Posterior cingulate gyrus (tissue), 11 donors: ENCODE measurements at places on chromosomes 1 and 21.

DNA sequence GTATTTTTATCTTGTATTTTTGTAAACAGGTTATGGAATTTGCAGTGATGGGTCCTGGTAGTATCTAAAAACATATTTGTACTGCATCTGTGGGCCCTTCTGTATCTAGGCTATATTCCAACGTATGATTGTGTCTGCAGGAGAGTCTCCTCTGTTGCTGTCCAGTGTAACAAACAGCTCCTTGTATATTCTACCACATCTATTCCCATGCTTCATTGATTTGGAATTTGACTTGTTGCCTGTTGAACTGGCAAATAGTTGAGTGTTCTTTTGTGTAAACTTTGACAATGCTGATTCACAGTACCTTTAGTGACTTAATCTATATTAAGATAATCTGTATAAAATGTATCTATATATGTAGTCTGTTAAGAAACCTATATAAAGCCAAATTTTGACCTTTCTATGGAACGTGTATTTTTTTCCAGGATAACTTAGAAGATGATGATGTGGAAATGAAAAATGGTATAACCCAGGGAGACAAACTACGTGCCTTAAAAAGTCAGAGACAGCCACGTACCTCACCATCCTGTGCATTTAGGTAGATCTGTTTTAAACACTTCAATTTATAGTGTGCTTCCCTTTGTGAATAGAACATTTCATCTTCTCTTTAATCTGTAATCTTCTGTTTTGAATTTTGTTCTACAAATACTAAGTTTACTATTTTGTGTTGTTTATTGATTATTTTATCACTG lies 43.4 kb upstream of the GPR88 start:
- no peak for DNase-seq

GRCh38 chr1:76160225-76160624 lies 85.7 kb downstream of the ST6GALNAC3 start:
- no peak for DNase-seq

DNA sequence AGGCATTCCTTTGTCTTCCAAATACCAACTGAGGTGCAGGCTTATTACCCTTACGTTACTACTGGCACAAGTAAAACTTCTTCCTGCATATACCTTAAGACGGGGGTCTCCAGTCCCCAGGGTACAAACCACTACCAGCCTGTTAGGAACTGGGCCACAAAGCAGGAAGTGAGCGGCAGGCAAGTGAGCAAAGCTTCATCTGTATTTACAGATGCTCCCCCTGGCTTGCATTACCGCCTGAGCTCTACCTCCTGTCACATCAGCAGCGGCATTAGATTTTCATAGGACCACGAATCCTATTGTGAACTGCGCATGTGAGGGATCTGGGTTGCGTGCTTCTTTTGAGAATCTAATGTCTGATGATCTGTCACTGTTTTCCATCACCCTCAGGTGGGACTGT lies 113.1 kb downstream of the SLC45A1 start:
- no peak for DNase-seq

- no peak for DNase-seq
These were observed 11.5 kb downstream of the MCL1 start for GRCh38 chr1:150567717-150568593.

DNA sequence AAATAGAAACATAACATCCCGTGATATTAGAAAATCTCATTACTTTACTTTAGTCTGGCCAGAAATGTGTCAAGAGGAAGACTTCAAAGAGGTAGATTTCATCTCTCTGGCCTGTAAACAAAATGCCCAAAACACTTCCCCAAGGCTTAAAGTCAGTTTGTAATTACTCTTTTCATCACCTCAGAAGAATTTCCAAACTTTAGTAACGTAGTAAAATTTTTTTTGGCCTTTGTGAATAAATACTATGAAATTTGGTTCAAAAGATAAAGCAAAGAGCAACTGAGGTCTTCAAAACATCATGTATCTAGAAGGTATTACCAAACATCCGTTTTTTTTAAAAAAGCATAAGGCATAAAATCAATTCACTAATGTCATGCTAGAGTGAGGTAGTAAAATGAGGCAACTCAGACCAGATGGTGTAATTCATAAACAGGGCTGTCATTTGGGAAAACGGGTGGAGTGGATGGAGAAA lies 51.4 kb downstream of the LEPR start:
- DNase-seq = no peak

- DNase-seq = peak; percentile 32
These were observed 24.1 kb upstream of the THRAP3 start for GRCh38 chr1:36199934-36200741.

DNA sequence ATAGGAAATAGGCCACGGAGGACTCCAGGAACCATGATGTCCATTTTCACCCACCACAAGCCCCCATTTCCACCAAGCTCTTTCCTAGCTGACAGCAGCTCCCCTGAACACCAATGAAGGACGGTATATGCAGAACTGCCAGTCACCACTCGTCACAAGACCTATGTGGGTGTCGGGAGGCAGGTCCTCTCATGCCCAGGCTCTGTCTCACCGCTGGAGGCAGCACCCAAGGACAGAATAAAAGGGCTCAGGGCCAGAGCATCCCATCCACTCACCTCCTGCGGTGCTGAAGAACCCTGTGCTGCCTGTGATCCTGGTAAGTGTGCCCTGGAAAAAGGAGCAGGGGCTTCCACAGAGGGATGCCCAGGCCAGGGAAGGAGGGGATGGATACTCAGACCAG lies at the start of gene LCE1F:
TSS of gene LCE1F (plus strand) at position 266 of the 400 bp plus-strand sequence. CDS start 1,232 bp downstream, outside the sequence.
- DNase-seq = no peak

GRCh38 chr1:229768232-229768631 lies 142.2 kb downstream of the URB2 start:
- no peak for DNase-seq

DNA sequence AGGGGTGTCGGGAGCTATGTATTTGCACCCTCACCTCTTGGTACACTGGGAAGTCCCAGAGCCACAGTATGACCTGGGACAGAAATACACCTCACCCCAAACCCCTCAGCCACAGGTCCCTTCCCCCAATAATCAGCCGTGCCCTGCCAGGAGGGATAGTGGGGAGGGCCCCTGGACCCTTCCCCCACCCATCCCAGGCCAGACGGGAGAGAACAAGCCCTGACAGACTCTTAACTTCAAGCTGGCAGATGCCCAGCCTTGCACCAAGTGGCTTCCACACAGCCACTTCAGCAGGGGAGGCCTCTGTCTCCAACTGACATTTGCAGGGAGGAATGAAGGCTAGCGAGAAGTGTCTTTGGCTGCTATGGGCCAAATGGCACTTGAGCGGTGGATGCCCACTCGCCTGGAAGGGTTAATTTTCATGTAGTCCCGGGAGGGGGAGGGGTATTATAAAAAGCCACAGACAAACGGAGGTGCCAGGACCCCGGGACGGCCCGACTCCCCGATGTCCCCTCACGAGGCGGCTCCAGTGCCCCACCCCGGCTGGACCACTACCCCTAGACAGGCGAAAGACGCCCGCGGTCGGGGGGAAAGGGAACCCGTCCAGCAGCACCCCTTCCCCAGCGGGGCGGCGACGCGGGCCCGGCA lies 495 bp downstream of the SYNC start:
- DNase-seq = peak; percentile 76

- DNase-seq = no peak
These were observed 355.8 kb downstream of the GPATCH2 start for GRCh38 chr1:217274927-217275654.

- DNase-seq = no peak
These were observed 6.9 kb upstream of the A3GALT2 start for GRCh38 chr1:33327587-33328325.

DNA sequence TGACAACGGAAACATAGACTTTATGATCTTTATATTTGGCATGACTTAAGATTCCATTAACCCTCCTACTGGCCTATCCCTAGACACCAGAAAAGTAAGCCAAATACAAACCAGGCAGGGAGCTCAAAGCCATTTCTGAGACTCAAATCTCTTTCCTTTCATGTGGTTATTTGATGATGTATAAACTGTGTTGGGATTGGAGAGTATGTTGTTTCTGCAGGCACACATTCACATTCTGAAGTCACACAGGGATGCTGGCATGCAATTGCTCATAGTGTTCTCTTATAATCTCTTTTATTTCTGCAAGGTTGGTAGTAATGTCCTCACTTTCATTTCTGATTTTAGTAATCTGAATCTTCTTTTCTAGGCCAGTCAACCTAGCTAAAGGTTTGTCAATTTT lies 5.8 kb downstream of the ZMYND12 start:
- no peak for DNase-seq

- DNase-seq = no peak
These were observed 60.5 kb downstream of the USP24 start for GRCh38 chr1:55154616-55155015.

DNA sequence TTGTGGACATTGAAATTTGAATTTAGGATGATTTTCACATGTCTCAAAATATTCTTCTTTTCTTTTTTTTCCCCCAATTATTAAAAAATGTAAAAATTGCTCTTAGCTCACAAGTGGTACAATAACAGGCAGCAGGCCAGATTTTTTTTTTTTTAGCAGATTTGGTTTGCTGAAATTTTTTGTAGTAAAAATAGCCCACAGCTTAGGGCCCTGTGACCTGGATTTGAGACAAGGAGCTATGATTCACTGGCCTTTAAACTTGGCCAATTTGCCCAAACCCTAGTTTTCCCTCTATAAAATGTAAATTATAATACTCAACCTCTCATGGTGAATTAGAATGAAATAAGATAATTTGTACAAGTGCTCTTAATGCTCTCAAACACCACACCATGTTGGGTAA lies 253.8 kb downstream of the DYRK1A start:
- no peak for DNase-seq

GRCh38 chr1:46152016-46152415 lies 19.6 kb upstream of the PIK3R3 start:
- DNase-seq = no peak

DNA sequence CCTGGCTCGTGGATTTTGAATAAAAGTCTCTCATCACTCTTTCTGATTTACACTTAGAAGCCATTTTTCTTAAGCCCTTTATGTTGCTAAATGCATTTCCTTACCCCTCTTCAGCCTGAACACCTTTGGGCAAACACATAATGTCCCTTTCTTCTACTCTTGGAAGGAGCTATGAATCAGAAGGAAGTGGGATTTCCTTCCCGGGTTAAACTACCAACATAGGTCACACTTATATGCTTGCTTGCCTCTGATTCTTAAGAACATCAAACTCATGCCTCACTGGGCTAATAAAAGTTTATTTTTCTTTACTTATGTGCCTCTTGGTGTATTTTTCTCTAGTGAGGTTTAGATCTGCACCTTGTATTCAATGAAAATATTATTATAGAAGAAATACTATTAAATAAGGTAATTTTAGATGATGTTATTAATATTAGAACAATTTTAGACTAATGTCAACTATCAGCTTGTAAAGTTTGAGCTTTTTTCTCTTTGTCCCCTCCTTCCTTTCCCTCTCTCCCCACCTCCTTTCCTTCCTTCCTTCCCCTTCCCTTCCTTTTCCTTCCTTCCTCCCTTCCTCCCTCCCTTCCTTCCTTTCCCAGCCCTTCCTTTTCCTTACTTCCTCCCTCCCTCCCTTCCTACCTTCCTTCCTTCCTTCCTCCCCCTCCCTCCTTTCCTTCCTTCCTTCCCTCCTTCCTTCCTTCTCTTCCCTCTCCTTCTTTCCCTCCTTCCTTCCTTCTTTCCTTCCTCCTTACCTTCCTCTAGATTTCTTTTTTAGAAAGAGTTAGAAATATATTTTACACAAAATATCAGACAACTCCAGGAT lies 66.5 kb upstream of the KCNJ6 start:
- DNase-seq = no peak

DNA sequence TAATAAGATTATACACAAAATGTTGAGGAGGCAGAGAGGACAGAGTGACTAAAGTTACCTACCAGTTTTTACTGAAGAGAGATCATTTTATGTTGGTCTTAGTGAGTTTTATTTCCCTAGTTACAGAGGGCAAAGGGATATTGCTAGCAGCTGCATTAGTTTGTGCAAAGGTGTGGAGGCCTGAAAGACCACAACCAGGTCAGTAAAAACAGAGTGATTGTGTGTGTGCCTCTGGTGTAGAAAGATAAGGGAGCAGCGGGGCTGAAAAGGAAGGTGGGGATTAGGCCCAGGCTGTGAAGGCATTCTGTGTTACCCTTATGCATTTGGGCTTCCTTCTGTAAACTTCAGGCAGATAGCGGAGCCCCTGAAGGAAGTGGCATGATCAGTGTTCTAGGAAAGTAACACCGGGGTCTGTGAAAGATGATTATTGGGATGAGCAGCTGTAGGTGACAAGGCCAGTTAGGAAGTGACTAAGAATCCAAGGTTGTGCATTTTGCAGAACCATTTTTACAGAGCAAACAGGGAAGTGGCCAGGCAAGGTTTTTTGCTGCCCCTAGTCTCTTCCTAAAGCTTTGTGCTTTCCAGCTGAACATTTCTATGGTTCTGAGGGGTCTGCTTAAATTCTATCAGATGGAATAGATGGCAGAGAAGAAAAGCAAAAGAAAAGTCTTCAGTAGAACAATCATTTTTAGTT lies 3.7 kb downstream of the GADD45A start:
- DNase-seq = no peak

DNA sequence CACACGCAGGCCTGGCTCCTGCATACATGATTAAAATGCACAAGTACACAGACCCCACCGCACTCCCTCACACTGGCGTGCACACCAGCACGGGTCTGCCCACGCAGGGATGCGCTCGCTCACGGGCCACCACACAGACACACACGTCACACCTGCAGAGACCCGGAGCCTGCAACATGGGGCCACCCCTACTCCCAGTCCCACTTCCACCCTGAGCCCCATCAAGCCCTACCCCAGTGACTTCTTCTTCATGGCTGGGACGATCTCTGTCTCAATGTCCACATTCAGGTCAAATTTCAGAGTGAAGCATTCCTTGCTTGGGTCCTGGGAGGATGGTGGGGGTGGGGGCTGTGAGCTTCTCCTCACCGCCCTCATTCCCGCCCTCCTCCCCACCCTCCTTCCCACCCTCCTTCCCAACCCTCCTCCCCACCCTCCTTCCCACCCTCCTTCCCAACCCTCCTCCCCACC lies 8.9 kb upstream of the TNFRSF25 start:
- no peak for DNase-seq

- no peak for DNase-seq
These were observed 40.4 kb downstream of the CASZ1 start for GRCh38 chr1:10755970-10756521.

- DNase-seq = no peak
These were observed 699 bp upstream of the RGS2 start for GRCh38 chr1:192808163-192808517.

DNA sequence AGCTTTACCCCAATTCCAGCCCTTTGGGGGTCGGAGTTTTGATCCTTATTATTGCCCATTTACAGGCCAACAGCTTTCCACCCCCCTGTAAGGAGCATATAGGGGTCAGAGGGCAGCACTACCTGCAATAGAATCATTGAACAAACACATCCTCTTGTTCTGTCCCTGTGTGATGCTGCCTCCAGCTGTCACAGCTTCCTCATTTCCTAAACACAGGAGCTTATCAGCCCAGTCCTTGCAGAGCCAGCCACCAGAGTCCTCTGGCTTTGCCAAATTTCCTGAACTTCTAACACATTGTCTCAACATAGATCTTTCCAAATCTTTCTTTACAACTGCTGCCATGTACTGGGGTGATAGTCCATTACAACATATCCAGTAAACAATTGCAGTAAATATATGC lies 32.8 kb upstream of the PTBP2 start:
- DNase-seq = peak; percentile 58

GRCh38 chr1:101338714-101339430 lies 102.1 kb downstream of the S1PR1 start:
- no peak for DNase-seq

GRCh38 chr1:27906759-27907158 lies 28.0 kb upstream of the SMPDL3B start:
- peak; percentile 26 for DNase-seq

- no peak for DNase-seq
These were observed 24.3 kb upstream of the PLCH2 start for GRCh38 chr1:2451741-2452140.
